ENCODE measurements at places on chromosomes 1 and 21. TPM values are rescaled to one million over a fixed set of nuclear protein-coding genes. Genes with fewer than 3 reads are reported as not detected.

GRCh38 chr1:205118752-205119151, 3.0 kb downstream of the RBBP5 start:
- no peak for DNase-seq

GRCh38 chr1:172394141-172394751, 26.2 kb upstream of the C1orf105 start:
- peak; percentile 34 for DNase-seq

DNA sequence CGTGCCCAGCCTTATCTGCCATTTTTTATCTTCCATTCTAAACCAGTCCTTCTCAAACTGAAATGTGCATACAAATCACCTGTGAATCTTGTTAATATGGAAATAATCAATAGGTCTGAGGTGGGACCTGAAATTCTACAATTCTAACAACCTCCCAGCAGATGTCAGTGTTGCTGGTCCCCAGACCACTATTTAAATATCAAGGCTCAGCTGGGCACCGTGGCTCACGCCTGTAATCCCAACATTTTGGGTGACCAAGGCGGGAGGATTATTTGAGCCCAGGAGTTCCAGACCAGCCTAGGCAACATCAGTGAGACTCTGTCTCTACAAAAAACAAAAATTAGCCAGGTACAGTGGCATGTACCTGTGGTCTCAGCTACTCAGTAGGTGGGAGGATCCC, 4.1 kb downstream of the UQCRHL start:
- no peak for DNase-seq

DNA sequence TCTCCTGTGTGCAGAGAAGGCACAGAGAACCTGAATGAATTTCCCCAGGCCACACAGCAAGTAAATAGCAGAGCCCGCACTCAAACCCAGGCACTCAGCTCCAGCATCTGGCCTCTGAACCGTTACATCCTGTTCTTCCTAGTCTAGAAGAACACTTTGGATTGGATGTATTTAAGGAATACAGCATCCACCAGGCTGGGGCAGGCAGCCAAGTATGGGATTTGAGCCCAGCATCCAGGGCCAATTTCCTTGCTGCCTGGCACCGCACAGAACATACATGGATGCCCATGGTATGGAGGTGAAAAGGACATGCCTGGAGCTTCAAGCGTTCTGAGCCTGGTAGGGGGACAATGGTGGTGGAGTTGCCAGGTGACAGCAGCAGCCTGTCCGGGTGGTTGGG, 9.7 kb downstream of the AJAP1 start:
- no peak for DNase-seq

- DNase-seq, result peak; percentile 8
These were observed 5.4 kb downstream of the TFF3 start for GRCh38 chr21:42309753-42310213.

The APP gene
- 376 TPM for total RNA-seq

- no peak for DNase-seq
These were observed 56.0 kb upstream of the GCLM start for GRCh38 chr1:93965256-93965655.

The ALG14 gene
- 6.4 TPM for total RNA-seq
